ENCODE measurements at places on chromosomes 12 and 14.

DNA sequence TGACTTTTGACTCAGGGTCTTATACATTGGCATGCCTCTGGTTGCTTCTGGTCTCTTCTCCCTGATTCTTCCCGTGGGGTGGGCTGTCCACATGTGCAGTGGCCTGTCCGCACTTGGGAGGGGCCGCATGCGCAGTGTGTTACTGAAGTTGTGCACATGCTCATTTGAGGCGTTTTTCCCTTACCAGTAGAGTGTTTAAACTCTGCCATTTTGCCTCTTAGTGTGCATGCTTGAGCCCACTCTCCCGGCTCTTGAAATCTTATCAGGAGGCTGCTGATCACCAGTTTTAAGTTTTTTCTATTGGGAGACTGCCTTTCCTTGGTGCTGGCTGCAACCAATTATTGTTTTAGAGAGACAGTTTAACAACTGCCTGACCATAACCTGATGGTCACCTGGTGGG, 32.1 kb upstream of the HECTD1 start:
- DNase-seq: no peak

DNA sequence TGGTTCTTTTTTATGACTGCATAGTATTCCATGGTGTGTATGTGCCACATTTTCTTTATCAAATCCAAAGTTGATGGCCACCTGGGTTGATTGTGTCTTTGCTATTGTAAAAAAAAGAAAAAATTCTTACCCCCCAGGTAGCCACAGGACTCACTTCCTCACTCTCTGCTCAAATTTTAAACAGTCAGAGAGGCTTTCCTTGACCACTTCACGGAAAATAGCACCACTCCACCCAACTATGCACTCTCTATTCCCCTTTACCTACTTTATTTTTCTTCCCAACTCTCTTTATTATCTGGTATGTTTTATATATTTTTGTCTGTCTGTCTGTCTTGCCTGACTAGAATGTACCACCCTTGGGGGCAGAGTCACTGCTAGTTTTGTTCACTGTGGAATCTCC, 205.3 kb downstream of the BTG1 start:
- no peak for DNase-seq

DNA sequence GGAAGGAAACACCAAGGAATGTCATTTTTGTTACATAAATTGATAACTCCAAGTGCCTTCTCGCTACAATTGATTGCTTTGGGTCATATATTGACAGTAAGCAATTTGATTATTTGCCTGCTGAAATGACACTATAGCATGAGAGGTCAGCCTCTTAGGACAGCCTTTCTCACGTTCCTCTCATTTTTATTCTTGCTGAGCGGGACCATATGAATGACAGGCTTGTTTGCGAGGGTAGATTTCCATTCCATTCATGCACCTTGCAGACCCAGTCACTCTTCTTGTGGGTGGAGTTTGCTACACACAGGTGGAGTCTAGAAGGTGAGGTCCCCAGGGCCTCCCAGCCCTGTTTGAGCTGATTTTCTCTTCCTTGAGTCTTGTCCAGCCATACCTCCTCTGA, 27.3 kb downstream of the DAAM1 start:
- no peak for DNase-seq

GRCh38 chr12:110367181-110367864, 36.2 kb downstream of the ANAPC7 start:
- DNase-seq: no peak

DNA sequence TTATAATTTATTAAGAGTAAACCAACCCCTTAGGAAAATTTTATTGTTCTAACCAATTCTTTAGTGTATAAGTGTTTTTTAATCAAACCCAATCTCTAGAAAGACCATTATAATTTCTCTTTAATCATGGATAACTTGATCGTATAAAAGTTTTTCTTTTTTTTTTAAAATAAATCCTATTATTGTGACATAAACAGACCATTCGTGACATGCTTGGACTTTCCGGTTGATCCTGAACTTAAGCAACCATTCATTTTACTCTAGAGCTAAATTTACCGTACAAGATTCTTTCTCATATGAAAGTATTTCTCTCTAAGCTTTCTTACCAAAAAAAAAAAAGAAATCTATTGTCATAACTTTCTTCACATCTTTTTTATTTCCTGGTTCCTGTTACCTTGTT, 32.6 kb upstream of the SLC38A4 start:
- no peak for DNase-seq

- DNase-seq: no peak
Observed at GRCh38 chr14:92603309-92604242, 90.0 kb downstream of the RIN3 start.
